ENCODE measurements at places on chromosomes 3 and 15. TPM values are rescaled to one million over a fixed set of nuclear protein-coding genes. Genes with fewer than 3 reads are reported as not detected.

The ACTC1 gene
- total RNA-seq, result not detected

The CAPN7 gene
- total RNA-seq, result 12.3 TPM

The ZNF621 gene
- 5.7 TPM for total RNA-seq

- DNase-seq, result no peak
These were observed 44.7 kb upstream of the PLCL2 start for GRCh38 chr3:16840101-16840424.

DNA sequence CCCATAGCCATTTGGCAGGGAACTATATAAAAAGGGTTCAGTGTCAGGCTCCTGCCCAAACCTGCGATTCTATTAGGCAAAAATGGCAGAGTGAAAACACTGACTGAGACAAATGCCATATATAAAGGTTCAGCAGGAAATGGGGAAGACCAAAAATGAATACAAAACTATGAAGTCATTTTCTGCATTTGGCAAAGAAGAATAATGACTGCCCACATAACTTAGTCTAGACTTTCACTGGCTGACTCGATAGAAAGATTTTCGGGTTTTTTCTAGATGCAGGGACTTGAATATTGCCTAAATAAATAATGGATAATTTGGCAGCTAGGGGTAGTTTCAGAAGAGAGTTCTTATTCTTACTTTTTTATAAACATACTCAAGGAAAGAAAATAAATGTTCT, 178.0 kb downstream of the TPRG1 start:
- DNase-seq, result no peak

GRCh38 chr3:127723011-127723567, 50.3 kb downstream of the ABTB1 start:
- no peak for DNase-seq

GRCh38 chr15:66498501-66499386, 1.2 kb upstream of the SNAPC5 start:
- DNase-seq, result peak; percentile 41

DNA sequence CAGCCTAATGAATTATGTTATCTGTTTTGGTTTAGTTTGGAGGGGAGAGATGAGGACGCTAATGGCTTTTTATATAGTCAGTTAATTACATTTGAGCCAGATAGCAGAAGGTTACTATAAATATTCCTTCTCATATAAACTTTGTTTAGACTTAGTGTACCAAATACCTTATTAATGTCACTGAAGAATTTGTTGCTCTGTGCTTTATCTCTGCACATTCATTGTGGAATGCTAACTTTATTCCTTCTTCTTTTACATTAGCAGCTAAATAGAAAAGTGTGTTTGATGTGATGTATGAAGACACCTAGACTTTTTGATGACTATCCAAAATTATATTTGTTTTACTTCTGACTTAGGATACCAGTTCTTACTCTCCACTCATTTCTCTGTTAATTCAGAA, 105.2 kb downstream of the EPHA3 start:
- DNase-seq, result no peak

- no peak for DNase-seq
These were observed 47.5 kb downstream of the PRTG start for GRCh38 chr15:55695432-55695831.

GRCh38 chr15:66004618-66005262, 135.4 kb downstream of the RAB11A start:
- peak; percentile 49 for DNase-seq

Measured in HT-29 (cell line).